ENCODE measurements at places on chromosomes 11 and 22.
A peak's percentile ranks its signal among the peaks of the same experiment; 100 is the strongest.

DNA sequence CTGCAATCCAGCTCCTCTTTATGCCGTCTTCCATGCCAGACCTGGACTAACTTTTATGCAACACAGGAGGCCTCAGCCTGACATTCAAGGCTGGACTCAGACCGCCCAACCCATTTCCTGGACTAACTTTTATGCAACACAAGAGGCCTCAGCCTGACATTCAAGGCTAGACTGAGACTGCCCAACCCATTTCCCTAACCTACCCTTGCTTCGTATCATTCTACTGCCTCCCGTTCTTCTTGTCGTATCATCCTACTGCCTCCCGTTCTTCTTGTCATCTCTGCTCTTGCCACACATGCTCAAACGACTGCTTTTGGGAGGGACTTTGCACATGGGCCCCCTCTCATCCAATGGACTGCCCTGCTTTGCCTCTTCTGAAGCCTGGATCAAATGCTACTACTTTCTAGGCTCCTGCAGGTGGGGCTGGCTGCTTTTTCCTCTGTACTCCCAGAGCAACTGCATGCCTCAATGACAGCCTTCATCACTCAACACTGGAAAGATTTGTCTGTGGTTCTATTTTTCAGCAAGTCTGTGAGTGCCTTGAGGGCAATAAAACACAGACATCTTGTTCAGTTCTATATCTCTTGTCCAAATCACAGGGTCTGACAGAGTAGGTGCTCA, 7.8 kb downstream of the TBC1D10A start:
- no peak for DNase-seq

- no peak for DNase-seq
Measured at GRCh38 chr11:68897441-68897840, 6.2 kb downstream of the MRPL21 start.

GRCh38 chr11:89355646-89356045, 135.5 kb downstream of the NOX4 start:
- no peak for DNase-seq

DNA sequence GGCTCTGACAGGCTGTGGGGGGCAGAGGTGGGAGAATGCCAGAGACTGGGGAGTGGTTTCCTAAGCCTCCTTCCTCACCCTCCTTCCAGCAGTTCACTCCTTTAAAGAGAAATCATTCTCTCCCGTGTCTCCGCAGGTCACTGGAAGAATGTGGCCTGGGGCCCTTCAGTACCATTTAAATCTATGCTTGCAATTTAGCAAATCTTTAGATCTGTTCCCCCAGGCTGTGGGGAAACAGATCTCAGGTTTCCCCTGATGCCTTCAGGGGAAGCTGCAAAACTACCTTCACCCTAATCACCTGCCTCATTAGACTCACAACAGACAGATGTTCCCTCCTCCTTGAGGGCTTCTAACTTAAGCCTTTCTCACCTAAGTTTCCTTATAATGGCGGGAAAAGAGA, 55.3 kb downstream of the KIRREL3 start:
- no peak for DNase-seq

DNA sequence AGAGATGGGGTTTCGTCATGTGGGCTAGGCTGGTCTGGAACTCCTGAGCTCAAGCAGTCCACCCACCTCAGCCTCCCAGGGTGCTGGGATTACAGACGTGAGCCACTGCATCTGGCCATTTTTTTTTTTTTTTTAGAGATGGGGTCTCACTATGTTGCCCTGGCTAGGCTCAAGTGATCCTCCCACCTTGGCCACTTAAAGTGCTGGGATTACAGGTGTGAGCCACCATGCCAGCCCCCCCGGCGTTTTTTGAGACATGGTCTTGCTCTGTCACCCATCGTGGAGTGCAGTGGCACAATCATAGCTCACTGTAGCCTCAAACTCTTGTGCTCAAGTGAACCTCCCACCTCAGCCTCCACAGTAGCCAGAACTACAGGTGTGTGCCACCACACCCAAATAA, 16.5 kb downstream of the RHBDD3 start:
- no peak for DNase-seq

DNA sequence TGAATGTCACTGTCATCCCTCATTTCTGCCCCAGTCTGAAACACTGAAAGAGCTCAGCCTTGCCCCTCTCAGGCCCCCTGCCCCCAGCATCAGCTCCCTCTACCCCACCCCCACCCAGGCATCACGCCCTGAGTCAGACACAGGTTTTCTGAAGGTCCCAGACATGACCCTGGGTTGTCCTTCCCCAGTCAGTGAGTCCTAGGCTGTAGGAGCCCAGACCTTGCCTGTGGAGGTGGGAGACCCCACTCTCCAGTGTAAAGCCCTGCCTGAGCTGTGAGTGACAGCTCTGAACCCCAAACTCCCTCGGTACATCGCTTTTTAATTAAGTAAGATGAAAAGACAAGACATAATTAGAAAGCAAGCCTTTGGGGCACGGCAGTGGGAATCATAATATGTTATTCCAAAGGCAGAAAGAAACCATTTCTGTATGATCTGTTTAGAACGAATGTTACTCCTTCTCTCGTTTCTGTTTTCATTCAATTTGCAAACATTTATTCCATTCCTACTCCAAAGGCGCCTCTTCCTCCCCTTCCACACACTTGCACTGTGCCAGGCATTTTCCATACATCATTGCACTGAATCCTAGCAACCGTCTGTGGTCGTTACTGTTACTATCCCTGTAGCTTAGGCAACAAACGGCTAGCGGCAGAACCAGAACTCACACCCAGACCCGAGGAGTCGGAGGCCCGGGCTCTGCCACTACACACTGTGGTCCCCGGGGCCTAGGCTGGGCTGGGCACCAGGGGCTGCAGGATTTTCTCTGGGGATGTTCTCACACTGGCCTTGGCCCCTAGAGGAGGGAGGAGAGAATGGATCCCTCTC, 63.4 kb downstream of the CD6 start:
- no peak for DNase-seq

- peak; percentile 89 for DNase-seq
Measured at GRCh38 chr22:45329530-45329936, 19.8 kb downstream of the FAM118A start.

DNA sequence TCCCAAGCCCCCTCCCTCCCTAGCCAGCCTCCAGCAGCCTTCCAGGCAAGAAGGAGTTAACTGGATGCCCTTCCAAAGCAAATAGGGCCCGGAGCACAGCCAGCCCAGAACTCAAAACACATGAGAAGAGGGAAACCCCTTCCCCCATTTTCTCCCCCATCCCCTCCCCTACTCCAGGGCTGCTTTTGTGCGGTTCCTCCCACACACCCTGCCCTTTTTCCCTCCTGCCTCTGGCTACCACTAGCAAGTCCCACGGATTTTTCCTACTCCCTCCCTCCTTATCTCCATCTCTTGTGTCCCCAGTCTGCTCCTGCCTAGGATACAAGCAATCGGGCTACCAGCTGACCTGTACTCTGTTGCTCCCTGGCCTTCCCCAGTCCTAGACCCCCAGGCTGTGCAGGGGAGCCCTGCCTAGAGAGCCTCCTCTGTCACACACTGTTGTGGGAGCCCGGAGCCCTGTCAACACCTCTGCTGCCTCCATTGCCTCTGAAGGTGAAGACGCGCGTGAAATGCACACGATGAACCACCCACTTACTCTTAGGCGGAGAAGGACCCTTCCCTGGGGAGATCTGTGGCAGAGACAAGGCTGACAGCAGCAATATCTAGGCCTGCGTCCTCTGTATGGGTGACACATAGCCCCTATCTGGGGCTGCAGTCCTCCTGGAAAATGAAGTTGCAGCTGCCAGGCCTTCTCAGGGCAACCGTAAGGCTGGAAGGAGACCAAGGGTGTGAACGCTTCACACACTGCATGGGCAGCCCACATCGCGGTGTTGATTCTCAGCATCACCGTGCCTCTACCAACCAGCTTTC, 282.8 kb downstream of the MN1 start:
- no peak for DNase-seq

DNA sequence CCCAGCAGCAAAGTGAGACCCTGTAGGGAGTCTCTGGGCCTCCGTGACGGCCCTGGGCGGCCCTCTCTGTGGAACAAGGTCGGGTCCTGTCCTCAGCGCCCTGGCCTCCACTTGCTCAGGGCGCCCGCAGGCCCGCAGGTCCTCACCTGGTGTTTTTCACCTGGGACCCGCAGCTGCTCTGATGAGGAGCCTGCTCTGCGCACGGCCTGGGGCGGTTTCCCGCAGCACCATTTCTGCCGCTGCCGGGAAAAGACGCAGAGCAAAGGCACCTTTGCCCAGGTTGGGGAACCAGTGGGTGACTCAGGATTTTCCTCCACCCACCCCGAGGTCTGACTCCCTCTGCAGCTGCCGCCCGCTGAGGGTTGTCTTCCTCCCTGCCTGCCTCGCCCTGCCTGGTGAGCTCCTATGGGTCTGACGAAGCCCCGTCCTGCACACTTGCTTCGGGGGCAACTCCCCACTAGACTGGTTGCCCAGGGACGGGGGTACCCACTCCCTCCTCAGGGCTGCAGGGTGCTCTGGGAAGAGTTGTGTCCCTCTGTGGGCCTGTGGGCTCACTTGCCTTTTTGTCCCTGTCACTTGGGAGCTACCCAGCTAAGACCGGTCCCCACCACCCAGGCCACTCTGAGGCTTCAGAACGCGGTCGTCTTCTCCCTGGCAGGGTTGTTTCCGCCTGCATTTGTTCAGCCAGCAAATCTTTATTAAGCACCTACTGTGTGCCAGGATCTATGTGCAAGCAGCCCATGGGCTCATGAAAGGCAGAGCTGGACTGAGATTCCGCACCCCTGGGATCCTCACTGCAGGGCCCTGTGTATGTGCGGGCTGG, 89.5 kb downstream of the KCNQ1 start:
- no peak for DNase-seq

DNA sequence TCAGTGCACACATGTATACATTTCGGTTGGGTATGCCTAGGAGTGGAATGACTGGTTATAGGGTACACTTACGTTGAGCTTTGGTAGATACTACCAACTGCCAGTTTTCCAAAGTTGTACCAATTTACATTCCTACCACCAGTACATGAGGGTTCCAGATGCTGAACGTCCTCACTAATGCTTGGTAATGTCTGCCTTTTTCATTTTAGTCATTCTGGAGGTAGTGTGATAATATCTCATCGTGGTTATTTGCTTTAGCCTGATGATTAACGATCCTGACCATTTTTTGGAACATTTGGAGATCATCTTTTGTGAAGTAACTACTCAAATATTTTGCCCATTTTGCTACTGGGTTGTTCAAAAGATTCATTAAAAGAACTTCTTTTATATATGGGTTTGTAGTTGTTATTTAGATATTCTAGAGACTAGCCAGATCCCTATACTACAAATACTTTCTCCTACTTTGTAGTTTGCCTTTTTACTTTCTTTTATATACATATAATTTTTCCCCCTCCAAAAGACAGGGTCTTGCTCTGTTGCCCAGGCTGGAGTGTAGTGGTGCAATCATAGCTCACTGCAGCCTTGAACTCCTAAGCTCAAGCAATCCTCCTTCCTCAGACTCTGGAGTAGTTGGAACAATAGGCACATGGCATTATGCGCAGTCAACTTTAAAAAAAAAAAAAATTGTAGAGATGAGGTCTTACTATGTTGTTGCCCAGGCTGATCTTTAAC, 62.1 kb downstream of the RBFOX2 start:
- no peak for DNase-seq

- no peak for DNase-seq
Measured at GRCh38 chr22:47564158-47564450, 801.7 kb downstream of the TBC1D22A start.

GRCh38 chr11:126485986-126486635, 130.6 kb downstream of the ST3GAL4 start:
- no peak for DNase-seq

DNA sequence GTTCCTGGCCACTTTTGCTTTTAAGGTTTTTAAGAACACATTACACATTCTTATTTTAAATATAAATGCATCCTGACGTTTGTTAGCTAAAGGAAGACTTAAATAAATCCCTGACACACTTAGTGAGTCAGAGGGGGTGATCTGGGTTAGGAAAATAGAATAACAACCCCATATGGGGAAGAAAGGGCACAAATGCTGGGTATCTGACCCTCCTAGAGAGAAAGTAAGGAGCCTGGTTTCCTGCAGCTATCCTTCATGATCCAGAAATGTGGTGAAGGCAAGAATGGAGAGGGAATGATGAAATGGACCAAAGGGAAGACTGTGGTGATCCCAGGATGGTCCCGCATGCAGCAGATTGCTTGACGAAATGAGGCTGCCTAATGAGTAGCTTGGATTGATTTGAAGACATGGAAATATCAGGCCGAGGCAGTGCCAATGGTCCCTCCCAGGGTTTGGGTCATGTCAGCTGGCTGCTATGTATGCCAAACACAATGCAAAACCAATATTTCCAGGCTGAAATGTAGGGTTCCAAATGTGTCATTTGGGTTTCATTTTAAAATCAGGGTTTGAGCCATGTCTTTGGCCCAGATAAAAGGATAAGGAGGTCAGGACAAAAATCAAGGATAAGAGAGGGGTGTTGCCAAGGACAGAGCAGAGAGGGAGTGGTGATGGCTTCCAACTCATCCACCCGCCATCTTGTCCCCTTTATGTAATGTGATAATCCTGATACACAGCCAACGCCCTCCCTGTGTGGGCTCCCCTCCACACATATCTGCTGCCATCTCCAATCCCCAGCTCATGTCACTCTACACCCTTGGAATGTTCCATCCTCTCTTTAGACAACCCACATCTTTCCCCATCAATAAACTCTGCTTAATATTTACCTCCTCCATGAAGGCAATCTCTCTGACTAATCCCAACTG, 135.1 kb upstream of the PITPNB start:
- no peak for DNase-seq

DNA sequence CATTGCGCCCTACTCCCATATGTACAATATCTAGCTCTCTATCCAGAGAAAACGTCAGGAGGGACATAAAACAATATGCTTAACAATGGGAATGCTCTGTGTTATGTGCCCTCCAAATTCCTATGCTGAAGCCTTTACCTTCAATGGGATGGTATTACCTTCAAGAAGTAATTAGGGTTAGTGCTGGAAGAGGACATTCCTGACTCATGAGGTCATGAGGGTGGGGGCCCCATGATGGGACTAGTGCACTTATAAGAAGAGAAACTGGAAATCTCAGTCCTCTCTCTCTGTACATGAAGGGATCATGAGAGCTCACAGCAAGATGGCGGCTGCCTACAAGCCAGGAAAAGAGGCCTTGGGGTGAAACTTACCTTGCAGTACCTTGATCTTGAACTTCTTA, 20.3 kb downstream of the MMP20 start:
- DNase-seq = no peak

GRCh38 chr22:37924386-37925065, 18.4 kb downstream of the MICALL1 start:
- no peak for DNase-seq

DNA sequence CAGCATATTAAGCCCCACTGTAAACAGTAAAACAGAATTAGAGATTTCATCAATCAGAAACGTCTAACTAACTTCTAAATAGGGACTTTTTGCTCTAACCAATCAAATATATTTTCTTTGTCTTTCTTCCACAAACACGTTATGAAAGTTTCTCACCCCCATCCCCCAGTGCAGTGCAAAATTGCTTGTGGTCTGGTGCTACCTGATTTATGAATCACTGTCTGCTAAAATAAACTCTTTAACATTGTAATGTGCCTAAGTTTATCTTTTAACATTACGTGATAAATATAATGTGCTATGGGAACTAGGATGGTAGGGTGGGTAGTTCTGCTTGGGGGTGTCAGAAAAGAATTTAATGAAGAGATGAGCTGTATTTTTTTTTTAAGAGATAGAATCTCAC, 47.3 kb upstream of the SLC5A1 start:
- no peak for DNase-seq

- DNase-seq = no peak
Measured at GRCh38 chr11:17979770-17980371, 33.0 kb downstream of the SERGEF start.

- DNase-seq = no peak
Measured at GRCh38 chr11:57815877-57816276, 54.3 kb downstream of the CTNND1 start.

GRCh38 chr11:87063982-87064381, 26.2 kb downstream of the TMEM135 start:
- no peak for DNase-seq

GRCh38 chr11:103359216-103359615, 250.0 kb downstream of the DYNC2H1 start:
- DNase-seq = no peak

Data from DMS 273 treated with DMSO at 0.1 percent for 48 hours (cell line).